ENCODE measurements at places on chromosomes 1 and 21. TPM values are rescaled to one million over a fixed set of nuclear protein-coding genes. Genes with fewer than 3 reads are reported as not detected.

Gene JAM2
- 0.30 TPM for total RNA-seq

Gene SPSB1
- total RNA-seq = 18.0 TPM

DNA sequence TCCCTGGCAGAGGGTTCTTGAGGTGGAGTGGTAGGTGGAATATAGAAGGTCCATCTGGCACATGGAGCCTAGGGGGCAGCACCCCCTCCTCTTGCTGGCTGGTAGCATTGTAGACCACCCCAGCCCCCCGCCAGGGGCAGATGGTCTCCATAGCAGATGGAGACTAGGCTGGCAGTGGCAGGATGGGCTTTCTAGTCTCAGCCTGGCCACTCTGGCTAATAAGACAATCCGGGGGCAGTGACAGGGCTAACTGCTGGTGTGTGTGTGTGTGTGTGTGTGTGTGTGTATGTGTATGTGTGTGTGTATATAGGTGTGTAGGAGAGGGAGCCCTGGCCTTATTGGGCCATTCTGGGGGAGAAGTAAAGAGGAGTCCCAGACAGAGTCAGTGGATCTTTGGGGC, 16.1 kb downstream of the UTP11 start:
- no peak for DNase-seq

Gene UTS2
- 1.1 TPM for total RNA-seq

DNA sequence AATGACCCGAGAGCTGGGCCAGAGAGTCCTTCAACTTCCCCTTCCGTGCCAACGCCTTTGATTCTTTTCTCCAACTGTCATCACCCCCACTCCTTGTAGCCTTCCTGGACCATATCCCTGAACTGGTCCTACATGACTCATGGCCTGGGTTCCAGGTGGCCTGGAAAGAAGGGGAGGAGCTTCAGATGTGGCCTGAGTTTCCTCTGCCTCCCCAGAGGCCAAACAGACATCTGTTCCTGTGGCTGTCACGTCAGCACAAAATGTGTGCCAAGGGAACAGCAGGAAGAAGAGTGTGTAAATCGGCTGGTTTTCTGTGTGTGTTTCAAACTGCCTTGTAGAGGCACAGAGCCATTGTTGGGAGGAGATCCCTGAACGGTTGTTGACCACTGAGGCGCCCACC, 24.9 kb upstream of the KIRREL1 start:
- no peak for DNase-seq

- DNase-seq = no peak
These were observed 78.6 kb downstream of the SYT6 start for GRCh38 chr1:114075105-114075504.

Gene NBPF6
- total RNA-seq = not detected

- DNase-seq = no peak
These were observed 32.2 kb upstream of the GNG5 start for GRCh38 chr1:84538599-84538998.

DNA sequence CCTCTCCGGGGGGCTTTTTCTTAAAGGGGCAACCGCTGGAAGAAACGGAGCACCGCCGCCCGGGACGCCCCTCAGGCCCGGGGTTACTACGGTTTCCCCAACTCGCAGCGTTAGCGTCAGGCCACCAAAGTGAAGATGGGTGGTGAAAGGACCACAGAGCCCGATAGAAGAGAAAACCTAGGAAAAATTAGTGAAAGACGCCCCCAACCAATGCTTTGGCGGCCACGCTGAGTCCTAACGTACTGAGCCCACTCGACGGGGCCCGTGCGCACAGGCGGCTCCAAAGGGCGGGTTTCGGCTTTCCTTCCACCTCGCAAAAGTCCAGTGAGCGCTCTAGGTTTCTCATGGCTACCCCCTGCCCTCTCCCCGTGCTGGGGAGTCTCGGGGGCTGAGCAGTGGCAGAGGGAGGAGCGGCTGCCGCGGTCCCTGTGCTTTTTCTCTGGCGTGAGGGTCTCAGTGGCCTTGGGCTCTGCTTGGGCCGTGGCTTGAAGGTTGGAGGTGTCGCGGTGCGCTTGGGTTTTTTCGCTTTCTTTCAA, 12.2 kb upstream of the SPEN start:
- no peak for DNase-seq

DNA sequence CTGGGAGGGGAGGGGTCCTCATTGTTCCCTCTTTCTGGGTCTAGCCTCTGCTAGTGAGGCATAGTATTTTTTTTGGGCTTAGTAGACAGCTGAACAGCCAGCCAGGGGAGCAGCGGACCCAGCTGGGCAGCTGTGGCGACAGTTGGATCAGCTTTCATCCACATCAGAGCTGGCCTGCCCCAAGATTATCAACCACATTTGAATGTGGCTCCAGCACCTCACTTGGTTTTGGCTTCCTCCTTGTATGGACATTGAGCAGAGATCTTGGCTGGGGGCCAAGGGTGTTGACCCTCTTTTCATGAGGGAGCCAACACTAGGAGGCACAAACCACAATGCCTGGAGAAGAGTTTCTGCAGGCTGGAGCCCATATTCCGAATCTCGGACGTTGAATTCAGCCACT, 25.0 kb downstream of the WNT4 start:
- no peak for DNase-seq

Gene AMY1B
- total RNA-seq = not detected

Gene EDARADD
- total RNA-seq = 5.4 TPM

Measured in activated CD4-positive, alpha-beta memory T cell treated with anti-CD3 and anti-CD28 coated beads, Interleukin-2, amount 10 ng/mL, durations not matched to agents 7 days and 5 days (primary cell).